Effector memory CD4-positive, alpha-beta T cell (primary cell): ENCODE measurements at places on chromosomes 5 and 9.

- DNase-seq, result no peak
These were observed 58.5 kb downstream of the ATP10B start for GRCh38 chr5:160793530-160793899.

DNA sequence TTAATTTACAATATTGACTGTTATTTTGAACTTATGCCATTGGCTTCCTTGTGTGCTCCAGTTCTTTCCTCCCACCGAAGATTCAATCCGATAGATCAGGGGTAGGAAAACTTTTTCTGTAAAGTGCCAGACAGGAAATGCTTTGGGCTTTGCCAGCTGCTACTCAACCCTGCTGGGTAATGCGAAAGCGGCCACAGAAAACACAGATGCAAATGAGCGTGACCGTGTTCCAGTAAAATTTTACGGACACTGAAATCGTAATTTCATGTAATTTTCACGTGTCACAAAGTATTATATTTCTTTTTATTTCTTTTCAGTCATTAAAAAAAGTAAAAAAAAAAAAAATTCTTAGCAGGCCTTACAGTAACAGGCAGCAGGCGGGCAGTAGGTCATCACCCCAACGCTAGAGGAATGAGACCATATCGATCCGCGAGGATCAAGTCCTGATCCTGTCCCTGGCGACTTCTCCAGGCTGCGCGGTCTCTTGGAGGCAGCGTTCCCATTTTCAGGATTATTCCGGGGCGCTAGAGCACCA is 599 bp downstream of the NMRK1 start:
- peak; percentile 47 for DNase-seq

DNA sequence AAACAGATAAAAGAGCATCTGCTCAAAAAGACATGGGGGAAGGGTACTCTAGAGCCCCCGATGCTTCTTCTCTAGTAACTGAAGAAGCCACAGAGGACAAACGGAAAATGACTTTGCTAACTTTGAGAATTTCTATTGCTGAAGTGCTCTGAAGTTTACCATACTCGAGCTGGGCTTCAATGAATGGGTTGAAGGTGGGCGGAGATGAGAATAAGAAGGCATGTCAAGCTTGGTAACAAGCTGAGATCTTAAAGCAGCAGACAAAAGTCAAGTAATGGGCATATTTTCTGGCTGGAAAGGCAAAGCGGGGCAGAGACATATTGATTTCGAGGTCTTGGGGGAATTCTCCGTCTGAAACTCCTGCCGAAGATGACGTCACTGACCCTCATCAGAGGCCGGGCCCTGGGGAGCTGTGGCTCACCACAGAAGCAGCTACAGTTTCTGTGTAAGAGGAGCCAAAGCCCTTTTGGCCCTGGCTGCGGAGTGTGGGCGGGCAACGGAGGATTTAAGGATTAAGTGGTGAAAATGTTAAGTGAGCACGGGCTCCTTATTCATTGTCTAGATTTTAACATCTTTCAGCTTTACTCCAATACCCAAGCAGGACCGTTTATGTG is 115.8 kb upstream of the SLIT3 start:
- DNase-seq, result no peak

DNA sequence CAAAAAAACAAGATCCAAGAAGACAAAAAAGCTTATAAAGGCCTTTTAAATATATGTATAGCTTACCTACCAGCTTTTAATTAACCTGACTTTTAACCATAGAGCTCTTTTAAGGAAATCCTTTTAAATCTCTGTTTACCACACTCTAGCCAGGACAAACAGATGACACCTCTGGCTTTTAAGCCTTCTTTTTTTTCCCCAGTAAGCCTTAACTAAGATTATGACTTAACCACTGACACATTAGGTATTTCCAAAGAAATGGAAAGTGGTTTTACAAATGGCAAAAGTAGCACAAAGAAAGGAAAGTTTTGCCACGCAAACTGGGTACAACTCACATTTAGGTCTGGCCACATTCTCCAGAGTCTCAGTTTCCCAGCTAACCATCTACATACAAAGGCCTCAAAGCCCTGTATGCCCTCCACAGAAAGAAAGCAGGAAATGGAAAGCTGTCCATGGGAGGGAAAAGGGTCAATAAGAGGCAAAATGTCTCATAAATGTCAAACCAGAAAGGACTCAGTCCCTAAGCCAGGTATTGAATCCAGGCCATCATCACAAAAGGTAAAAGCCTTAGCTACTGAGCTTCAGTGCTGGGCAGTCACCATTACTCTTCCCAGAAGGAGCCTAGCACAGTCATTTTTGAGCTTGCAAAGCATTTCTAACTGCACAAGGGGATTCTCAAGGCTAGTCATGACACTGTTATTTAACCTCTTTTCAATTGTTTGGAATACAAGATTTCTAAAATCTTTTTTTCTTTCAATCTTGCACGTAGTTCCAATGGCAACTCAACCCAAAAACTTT is 19.7 kb downstream of the TMEM161B start:
- DNase-seq, result no peak

DNA sequence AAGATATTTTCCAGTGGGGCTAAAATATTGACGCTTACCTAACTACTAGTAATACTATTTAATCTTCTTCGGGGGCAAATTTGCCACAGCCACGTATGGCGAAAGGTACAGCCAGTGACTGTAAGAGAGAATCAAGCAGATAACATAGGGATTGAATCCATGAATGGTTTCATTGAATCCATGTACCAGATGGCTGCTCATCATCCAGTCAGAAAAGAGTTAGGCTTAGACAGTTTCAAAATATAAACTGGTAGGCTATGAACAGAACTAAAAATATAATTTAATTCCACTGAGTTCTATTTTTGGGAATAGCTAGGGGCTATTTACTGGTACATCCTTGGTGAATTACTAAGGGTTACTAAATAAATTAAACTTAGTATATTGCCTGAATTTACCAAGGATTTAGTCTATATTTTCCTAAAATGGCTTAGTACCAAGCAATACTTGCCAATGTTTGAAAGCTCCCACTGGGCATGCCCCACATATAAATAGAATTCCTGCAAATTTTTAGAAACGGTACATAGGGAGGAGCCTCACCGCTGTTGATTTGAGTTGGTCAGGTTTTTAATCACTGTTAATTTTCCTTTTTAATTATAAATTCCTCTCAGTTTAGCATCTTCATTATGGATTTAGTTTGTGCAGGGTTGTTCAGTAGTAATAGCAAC is 55.8 kb upstream of the VLDLR start:
- DNase-seq, result no peak

DNA sequence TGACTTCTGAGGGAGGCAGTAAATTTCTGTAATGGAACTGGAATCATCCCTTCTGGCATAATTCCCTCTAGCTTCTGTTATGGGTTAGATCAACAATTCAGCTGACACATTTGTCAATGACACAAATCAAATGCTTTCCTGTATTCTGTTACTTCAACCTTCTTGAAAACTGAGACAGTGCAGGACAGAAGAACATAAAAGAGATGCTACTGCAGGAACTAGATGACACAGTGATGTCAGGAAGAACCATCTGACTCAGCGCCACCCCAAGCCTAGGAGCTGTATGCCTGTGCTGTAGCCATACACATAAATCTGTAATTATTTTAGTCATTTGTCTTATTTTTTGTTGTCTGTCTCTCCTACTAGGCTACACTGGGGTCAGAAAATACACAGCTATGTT is 18.2 kb upstream of the CEP120 start:
- no peak for DNase-seq

DNA sequence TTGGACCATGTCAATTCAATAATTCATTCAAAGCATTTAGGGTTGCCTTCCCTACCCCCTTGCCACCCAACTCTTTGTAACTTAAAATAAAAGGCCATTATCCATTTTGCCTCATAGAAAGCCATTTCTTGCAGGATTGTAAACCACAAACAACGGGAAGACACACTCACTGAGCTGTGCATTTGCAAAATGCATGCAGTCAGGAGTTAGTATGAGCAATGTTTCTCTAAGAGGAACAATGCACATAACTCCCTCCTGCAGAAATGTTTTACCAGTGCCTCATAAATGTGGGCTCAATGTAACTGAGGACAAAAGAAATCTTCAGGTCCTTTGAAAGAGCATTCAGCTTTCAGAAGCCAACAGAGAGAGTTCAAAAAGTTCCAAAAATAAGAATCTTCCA is 98.5 kb upstream of the ABCA1 start:
- no peak for DNase-seq

- DNase-seq, result no peak
These were observed 36.4 kb upstream of the GAS1 start for GRCh38 chr9:86983620-86984259.

DNA sequence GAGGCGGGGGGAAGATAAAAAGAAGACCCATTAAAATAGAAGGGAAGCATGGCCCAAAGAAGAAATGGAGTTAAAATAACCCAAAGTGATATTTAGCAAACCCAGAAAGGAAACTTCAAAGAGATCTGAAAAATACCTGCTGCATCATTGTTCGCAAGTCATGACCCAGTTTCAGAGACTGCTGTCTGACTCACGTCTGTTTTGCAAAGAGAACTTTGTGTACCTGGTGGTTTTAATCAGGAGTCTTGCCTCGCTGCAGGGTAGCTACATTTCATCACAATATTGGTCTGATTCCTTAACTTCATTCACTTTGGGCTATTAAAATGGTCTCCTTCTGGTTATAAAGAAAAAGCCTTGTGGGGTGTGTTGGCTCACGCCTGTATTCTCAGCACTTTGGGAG is 461.1 kb upstream of the DAP start:
- no peak for DNase-seq

GRCh38 chr5:83764101-83764500 is 43.4 kb upstream of the HAPLN1 start:
- DNase-seq, result no peak

GRCh38 chr9:20189871-20190270 is 401.0 kb upstream of the SLC24A2 start:
- DNase-seq, result no peak
